ENCODE measurements at places on chromosomes 1 and 21.

GRCh38 chr1:56626546-56626945 lies 18.6 kb upstream of the PRKAA2 start:
- no peak for DNase-seq

DNA sequence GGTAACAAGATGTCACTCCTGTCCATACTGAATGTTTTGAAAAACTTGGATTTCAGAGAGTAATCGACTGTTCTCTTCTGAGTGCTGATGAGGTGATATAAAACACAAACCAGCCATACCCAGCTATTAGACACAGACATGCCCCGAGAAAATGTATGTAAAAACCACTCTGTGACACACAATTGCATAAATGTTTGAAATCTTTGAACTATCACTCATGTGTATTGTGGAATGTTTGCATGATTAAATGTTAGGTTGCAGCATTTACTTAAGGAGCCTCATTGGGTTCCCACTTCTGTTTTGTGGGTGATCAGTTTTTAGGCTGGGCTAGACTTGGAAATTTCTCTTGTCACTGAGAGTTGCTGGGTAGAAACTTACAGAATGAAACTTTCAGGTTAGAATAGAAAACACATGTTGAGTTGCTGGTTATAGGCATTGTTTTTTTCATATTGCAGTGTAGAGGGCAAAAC lies 270.4 kb upstream of the B3GALT2 start:
- no peak for DNase-seq

DNA sequence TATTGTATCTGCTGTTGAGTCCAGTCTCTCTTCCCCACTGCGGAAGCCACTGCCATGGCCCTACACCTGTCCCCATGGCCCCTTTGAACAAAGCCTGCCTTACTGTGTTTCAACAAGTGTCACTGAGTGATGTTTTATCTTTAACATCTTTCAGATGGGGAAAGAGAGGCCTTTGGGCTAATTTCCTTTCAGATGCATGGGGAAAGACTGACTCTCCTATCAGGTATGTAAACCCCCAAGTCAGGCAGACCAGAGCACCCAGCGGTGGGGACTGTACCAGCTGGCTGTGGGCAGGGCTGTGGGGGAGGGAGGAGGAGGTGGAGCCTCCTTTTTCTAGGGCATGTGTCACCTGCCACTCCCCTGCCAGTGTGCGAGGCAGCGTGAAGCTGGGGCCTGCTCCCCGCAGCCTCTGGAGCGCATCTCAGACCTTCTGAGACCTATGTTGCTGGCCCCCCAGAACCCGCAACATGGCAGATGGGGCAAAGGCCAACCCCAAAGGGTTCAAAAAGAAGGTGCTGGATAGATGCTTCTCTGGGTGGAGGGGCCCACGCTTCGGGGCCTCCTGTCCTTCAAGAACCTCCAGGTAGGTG lies at the start of gene PLA2G2F:
TSS of gene PLA2G2F (plus strand) at position 363 of the 590 bp plus-strand sequence. CDS start at position 468, 105 bp downstream.
- no peak for DNase-seq

- DNase-seq = no peak
These were observed at the start of gene CRABP2 for GRCh38 chr1:156705321-156705917. Gene CRABP2, minus strand, starts transcription at chr1:156705583. Its CDS starts 137 bp downstream, at chr1:156705446.

DNA sequence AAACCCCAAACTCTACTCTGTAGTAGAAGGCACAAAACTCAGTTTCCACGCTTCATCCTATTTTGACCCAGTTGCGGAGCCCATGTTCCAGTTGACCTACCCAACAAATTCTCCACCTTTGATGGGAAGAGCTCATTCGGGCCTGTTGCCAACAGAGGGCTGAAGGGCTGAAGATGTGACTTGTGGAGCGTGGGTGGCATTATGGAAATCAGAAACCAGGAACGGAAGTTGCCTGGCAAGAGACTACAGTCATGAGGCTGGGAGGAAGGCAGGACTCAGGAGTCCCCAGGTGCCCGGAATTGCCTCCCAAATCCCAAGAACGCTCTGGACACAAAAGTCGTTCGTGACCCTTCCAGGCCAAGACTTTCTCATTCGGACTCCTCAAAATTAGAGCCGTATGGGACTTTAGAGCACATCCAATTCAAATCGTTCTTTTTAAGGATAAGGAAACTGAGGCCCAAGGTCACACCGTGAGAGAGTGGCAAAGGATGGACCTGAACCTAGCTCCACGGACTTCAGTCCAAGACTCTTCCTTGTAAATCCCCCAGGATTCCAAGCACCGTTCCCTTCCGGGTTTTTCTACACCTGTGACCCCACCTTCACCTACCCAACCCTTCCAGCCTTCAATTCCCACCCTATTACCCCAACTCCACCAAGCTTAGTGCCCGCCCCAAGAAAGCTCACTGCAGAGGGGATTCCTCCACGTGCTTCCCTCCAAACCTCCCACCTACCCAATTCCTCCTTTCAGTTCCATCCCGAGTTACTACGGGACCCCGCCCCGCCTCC lies 739 bp downstream of the SMG5 start:
- peak; percentile 68 for DNase-seq

GRCh38 chr1:1291023-1291528 lies 10.8 kb downstream of the SCNN1D start:
- DNase-seq = no peak

DNA sequence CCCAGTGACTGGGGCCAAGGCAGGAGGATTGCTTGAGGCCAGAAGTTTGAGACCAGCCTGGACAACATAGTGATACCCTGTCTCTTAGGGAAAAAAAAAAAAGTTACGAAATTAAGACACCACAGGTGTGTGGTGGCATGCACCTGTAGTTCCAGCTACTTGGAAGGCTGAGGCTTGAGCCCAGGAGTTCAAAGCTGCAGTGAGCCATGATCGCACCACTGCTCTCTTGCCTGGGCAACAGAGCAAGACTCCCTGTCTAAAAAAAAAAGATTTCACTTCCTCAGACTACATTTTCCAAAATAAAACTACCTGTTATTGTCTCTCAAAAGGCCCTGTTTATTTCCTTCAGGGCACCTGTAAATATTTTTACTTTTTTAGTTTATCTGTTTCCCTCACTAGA lies 4.7 kb upstream of the STK40 start:
- no peak for DNase-seq

DNA sequence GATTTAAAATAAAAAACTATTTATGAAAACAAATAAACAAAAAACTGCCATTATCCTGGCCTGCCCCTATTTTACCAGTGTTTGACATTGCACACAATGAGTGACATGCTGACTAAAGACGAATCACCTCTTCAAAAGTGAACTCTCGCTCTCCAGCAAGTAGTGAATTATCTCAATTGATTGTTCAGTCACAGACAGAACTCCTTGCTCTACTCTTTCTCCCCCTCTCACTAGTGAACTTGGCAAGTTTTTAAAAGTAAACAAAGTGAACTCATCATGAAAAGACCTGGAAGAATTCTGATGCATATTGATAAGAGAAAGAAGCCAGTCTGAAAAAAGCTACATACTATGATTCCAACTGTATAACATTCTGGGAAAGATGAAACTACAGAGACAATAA lies 4.7 kb upstream of the C1orf52 start:
- DNase-seq = no peak

DNA sequence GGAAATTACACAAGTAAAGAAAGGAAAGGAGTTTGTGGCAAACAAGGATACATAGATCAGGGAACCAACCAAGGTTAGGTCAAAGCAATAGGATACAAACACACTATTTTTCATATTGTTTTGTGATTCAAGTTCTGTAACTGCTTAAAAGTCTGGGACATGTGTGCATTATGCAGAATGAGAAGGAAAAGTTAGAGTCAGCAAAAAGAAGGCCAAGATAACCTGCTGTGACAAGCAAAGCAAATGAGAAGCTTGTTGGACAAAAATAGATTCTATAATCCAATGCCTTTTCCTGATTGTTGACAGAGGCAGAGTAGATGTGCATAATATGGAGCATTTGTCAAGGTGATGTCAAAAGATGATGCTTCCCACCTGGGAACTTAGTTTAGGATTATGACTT lies 556.0 kb upstream of the CXADR start:
- DNase-seq = no peak

DNA sequence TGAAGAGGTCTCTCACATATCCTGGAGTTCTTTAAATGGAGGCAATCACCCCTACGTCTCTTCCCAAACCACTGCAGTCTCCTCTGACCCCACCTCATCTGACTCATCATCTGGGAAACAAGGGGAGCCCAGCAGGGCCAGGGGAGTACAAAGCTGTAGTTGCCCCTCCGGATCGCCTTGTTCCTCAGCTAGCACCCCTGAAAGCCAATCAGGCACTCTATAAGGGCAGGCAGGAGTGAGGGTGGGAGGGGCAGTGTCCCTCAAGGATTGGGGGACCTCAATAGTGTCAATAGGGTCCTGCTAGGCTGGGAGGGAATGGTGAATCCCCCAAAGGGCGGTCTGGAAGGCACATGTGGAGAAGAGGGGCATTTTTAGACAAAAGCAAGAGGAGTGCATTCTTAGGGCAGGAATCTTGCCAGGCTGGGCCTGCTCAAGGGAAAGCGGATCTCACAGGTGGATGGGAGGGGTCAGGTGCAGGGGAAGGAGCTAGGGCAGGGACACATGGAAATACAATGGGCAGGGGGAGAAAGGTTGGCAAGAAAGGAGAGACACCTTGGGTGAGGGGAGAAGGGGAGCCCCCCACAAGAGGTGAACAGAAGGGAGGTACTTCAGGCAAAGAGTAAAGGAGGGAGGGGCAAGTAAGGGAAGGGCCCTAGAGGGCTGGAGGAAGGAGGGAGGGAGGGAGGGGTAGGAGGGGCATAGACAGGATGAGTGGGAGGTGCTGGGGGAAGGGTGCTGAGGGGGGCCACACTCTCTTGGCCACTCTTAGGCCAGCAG lies 5.8 kb downstream of the SHISA4 start:
- DNase-seq = no peak

GRCh38 chr1:237244778-237245177 lies 202.8 kb downstream of the RYR2 start:
- no peak for DNase-seq

DNA sequence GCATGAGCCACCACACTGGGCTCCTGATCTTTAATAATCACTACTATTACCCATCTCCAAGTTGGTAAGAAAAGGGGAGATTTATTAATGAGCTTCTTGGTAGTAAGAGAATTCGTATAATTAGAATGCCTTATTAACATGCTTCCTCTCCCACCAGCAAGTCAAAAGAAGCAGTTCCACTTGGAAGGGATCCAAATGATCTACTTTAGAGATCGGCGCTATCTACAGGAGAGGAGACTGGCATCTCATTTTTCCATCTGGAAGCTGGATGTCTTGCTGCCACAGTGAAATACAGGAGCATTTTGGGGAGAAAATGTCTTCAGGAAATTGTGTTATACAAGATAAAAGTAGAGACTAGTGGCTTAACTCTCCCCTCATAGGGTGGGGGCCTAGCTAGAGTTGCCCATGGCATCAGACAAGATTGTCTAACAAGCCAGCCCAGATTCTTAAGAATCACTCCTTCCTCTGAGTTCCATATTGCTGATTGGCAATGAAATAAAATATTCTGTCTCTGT lies 33.6 kb upstream of the CAMSAP2 start:
- DNase-seq = no peak

- DNase-seq = no peak
These were observed 21.5 kb downstream of the BCL9 start for GRCh38 chr1:147562819-147563218.

- DNase-seq = peak; percentile 22
These were observed 36.8 kb upstream of the PODN start for GRCh38 chr1:53025034-53025768.

GRCh38 chr1:110133436-110133835 lies 16.9 kb upstream of the SLC6A17 start:
- no peak for DNase-seq

GRCh38 chr1:64965366-64966157 lies 787 bp downstream of the JAK1 start:
- DNase-seq = no peak

GRCh38 chr1:161725908-161726472 lies 4.6 kb downstream of the FCRLB start:
- DNase-seq = peak; percentile 43

DNA sequence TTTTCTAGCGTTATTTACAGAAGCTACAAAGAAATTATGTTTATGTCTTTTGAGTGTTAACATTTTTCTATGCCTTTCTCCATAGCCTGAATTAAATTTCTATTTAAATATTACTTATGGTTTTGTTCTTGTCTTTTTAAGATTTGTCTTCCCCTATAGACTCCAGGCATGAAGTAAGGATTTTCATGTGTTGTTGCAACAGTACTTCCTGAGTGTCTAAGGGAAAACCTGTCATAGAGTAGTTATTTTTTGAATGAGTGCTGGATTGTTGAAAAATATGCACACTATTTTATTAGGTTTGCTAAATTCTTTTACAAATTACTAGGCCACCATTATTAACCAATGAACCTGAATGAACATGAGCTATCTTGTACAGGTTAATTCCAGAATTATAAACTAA lies 27.1 kb downstream of the SAMSN1 start:
- DNase-seq = no peak

DNA sequence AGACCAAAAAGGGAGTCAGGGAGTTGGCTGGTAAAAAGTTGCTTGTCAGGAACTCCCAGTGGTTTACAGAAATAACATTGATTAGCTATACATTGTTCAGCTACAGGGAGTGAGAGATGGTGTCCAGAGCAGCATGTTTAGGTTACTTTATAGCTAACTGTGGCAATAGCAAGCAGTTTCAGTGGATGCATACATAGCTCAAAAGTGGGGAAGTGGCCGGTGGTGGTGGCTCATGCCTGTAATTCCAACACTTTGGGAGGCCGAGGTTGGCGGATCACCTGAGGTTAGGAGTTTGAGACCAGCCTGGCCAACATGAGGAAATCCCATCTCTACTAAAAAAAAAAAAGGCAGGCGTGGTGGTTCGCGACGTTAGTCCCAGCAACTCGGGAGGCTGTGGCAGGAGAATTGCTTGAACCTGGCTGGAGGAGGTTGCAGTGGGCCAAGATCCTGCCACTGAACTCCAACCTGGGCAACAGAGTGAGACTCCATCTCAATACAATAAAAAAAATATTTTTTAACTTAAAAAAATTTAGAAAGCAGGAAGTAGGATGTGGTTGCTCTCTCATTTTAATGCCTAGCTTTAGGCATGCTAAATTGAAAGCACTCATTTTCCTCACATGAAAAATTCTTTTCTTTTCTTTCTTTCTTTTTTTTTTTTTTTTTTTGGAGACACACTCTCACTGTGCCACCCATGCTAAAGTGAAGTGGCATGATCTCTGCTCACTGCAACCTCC lies 109.7 kb downstream of the PPIAL4G start:
- DNase-seq = no peak

- no peak for DNase-seq
These were observed 76.6 kb downstream of the HHAT start for GRCh38 chr1:210405316-210405715.

DNA sequence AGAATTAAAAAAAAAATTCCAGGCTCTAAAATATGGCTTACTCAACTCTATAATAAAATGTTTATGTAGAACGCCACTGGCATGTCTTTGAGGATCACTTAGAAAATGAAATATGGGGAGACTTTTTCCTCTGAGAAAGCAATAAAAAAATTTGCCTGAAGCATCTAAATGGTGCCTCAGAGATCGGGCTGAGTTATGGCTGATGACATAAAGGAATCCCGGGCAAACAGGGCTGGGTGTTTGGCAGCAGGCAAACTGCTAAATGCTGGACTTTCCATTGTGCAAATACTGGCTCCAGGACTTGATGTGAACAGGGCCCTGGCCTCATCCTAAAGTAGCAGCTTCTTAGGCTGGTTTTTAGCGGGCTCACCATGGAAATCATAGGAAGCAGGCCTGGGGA lies 44.5 kb upstream of the C1orf87 start:
- no peak for DNase-seq

DNA sequence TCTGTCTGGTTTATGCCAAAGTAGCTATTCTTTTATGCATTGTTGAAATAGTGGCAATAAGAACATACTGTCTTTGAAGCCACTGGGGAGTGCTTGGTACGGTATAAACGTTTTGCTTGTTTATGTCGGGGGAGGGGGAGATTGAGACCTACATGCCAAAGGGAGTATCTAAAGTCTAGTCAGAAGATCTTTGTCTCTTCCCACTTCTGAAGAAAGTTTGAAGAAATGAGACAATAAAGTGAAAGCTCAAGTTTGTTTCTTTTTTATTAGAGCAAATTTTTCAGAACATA lies 6.8 kb downstream of the AKIRIN1 start:
- DNase-seq = peak; percentile 15
